SHP77 (cell line): ENCODE measurements at places on chromosomes 5 and 9.
A peak's percentile ranks its signal among the peaks of the same experiment; 100 is the strongest.

- DNase-seq, result peak; percentile 17
Measured at GRCh38 chr5:7991125-7991821, 122.3 kb downstream of the MTRR start.

- no peak for DNase-seq
Measured at GRCh38 chr5:68534131-68534940, 318.8 kb downstream of the PIK3R1 start.

DNA sequence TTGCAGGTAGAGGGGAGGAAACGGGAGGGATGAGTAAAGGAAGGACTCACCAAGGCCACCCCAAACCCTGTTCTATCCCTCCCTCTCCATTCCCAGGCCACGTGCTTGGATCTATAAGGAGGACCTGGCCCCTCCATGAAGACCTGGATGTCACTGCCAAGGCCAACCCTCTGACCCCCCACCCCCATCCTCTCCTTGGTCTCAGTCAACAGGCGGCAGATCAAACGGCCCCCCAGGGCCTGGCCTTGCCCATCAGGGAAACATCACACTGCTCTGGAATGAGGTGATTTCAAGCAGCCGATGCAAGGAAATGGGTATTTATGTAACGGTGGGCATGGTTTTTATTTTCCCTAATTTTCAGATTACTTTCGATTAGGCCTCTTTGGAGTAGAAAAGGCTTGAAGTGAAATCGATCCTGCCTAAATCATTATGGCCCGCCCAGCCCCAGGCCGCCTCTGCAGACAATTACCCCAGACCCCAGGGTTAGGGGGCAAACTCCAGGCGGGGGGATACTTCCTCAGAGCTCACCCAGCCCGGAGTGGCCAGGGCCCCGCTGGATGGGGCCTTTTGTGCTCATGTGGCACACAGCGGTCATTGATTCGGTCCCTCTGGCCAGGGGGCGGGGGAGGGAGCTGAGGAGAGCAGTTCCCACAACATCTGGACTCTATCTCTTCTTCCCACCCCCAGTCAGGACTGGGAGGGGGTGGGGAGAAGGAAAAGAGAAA is 125.3 kb downstream of the PHF2 start:
- no peak for DNase-seq

DNA sequence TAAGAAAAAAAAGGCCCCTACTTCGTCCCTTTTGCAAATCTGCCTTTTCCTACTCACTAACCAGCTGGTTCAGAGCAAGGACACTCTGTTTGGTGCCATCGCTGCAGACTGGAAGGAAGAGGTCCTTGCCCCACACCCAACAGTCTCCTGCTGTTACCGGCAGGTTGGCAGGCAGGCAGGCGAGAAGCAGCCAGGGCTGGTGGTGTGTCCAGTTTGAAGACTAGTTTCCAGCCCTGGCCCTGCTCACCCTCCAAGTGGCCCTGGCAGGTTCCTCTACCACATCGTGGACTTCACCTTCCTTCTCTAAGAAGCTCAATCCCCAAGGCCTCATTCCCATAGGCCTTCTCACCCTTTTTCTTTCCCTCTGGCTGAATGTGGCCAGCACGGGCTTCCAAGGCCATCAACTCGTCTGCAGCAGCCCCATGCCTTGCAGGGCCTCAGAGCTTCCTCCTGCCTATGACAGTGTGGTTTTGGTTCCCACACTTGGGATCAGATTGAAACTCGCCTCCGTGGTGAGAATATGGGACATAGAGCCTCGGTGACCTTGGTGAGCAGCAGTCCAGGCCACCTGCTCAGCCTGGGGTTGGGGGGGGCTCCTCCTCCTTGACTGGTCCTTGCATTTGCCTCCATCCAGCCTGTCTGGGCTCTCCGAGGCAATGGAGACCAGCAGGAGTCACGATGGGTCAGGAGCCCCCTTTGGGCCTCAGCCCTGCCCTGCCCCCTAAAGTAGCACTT is 22.9 kb downstream of the TGFBI start:
- no peak for DNase-seq

- DNase-seq, result no peak
Measured at GRCh38 chr9:30329431-30329830, 2055.0 kb upstream of the ACO1 start.

DNA sequence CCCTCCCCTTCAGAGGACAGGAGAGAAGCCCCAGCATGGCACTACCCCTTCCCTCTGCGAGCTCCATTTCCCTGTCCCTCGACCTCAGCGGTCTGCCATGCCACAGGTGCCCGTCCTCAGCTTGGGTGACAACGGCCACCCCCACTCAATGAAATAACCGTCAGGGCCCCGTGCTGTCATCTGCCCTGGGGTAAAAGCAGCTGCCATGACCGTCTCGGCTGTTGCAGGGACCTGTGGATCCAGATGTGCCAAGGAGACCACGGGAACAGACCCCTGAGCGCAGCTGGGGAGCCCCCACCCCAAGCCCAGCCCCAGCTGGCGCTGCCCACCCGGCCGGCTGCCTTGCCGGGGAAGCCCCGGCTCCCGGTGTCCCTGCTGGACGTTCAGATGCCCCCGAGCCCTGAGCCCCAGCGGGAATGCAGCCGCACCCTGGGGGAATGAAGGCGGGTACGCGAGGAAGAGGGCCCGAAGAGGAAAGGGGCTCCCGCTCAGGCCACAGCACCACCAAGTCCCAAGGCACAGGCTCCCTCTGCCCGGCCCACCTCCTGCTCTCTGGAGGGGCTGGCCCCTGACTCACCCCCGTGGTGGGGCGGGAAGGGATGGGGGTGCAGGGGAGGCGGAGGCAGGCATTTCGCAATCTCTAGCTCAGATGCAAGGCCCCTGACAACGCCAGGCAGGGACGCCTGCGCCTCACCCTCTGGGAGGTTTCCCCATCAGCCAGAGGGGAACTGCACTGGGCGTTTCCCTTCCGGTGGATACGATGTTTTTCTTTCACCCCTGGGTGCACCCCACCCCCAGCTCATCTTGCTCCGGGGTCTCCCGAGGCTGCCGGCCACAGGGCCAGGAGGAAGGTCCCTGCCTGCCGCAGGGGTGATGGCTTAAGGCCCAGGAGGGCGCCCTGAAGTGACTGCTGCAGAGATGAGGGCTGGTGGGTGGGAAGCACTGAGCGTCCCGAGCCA is 49.2 kb downstream of the NACC2 start:
- no peak for DNase-seq

- no peak for DNase-seq
Measured at GRCh38 chr5:135993335-135993879, 35.4 kb upstream of the TGFBI start.

- DNase-seq, result no peak
Measured at GRCh38 chr5:157113002-157113401, 4.2 kb upstream of the HAVCR2 start.

DNA sequence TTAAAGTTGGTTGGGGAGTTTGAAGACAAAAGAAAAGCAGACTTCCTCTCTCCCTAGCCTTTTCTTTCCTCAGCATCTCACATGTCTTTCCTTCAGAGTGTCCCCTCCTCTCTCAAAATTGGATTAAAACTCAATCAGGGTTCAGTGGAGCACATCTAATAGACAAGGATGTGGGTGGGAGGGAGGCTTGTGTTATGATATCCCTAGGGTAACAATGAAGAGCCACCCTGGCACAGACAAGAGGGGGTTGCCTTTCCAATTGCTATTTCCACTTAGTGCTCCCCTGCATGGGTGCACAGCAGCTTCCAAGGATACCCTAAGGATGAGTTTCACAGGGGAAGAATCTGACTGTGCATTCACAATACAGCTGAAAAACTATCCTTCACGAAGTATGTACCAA is 585.2 kb upstream of the C9orf72 start:
- DNase-seq, result no peak

DNA sequence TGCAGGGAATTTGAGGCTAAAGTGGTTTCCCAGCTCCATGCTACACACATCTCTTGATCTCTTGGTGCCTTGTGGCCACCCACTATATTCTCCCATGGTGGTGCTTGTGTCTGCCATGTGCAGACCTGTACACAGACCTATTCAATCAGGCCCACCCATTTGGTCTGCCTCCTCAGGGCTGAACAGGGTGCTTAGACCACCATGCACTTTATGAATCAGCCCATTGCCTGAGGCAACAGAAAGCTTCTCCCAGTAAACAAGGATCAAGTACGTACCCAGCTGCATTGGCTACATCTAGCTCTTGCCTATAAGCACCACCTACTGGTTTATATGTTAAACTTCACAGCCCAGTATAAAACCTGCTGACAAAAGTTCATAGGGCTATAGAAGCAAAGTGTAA is 664.3 kb upstream of the EDIL3 start:
- peak; percentile 30 for DNase-seq

DNA sequence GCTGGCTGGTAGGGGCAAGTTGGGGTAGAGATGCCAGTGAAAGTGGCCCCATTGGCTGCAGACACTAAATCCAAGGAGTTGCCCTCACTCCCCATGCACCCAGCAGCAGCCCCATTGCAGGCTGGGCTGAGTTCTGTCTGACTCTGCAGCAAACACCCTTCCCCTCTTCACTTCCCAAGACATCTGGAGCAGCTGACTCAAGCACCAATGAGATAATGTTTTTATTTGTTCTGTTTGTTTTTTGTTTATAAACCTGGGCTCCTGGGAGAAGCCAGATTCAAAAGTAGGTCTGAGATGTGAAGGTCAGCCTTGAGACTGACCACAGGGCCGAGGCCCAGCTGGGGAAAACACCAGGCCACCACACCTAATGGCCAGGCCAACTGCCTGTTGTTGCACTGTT is 545.9 kb upstream of the KLF4 start:
- DNase-seq, result no peak

- DNase-seq, result no peak
Measured at GRCh38 chr5:117794847-117795246, 1193.5 kb downstream of the DTWD2 start.

DNA sequence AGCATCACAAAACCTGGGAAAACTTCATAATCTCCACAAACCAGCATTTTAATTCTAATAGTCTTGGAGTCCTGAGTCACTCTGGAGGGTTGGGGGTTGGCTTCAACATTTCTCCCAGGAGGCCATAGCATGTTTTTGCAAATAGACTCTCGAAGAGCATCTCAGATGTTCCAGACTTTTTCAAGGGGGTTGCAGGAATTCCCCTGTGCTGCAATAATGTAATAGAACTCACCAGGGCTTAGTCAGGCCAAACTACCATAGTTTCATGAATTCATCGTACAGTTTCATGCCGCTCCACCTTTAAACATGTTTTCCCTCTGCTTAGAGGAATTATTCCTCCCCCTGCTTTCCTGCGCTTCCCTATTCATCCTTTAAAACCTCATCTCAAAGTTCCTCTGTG is 499.5 kb upstream of the KLF4 start:
- DNase-seq, result no peak

- no peak for DNase-seq
Measured at GRCh38 chr5:85545129-85545528, 1072.6 kb upstream of the COX7C start.

GRCh38 chr9:13956107-13956506 is 357.8 kb downstream of the NFIB start:
- DNase-seq, result no peak

DNA sequence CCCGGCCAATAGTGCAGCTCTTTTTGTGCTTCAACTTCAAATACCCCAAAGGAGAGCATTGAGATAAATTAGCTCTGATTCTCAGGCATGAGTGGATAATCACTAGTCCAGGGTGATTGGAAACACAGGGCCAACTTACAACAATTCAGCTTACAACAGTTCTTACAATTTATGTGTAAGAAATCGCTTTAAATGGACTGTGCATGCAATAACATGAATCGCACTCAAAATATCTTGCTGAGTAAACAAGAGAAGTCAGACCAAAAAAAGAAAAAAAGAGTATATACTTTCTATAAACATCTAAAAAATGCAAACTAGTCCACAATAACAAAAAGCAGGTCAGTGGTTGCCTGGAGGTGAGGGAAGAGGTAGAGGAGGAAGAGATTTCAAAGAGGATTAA is 150.6 kb upstream of the EDIL3 start:
- no peak for DNase-seq

GRCh38 chr5:172412724-172413286 is 41.5 kb downstream of the SH3PXD2B start:
- no peak for DNase-seq

- no peak for DNase-seq
Measured at GRCh38 chr5:172839669-172840431, 5.8 kb downstream of the ERGIC1 start.

GRCh38 chr5:79301046-79301712 is 65.2 kb downstream of the JMY start:
- no peak for DNase-seq

GRCh38 chr5:156096259-156096658 is 230.7 kb upstream of the SGCD start:
- no peak for DNase-seq

- no peak for DNase-seq
Measured at GRCh38 chr5:178739452-178740180, 9.2 kb upstream of the ZNF354A start.

- peak; percentile 84 for DNase-seq
Measured at GRCh38 chr5:31638748-31639418, at the start of gene PDZD2. TSS of gene PDZD2 (plus strand) at chr5:31639131.

DNA sequence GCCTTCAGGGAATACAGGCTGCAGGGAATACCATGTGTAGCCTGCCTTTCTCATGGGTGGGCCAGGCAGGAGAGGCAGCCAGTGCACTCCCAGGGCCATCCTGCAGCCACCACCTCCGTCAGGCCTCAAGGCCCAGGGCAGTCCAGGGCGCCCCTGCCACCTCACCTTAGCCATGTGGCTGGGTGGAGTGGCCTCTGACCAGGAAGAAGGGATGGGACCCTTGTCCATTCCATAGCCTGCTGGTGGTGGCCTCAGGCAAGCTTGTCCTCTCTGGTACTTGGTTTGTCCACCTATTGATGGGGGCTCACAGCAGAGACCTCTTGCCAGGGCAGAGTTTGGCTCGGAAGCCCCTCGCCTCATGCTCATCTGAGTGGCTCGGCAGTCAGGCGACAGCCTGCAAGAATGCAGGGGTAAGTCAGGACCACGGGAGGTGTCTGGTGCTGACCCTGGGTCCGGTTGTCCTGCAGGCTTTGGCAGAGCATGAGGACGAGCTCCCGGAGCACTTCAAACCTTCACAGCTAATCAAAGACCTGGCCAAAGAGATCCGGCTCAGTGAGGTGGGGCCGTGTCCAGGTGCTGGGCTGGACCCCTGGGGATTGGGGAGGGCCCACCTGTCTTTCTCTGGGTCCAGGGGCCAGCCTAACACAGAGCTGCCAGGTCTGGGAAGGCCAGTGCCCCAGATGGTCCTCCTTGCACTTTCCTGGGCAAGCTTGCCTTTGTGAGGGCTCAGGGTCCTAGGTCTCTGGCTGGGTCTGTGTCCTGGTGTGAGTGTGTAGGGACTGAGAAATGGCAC is 82.9 kb downstream of the PHF2 start:
- no peak for DNase-seq

GRCh38 chr9:105708405-105708804 is 14.1 kb downstream of the TMEM38B start:
- DNase-seq, result no peak

GRCh38 chr5:17852740-17853139 is 218.5 kb downstream of the TAF11L14 start:
- DNase-seq, result no peak
